ENCODE measurements at places on chromosomes 12 and 14.

DNA sequence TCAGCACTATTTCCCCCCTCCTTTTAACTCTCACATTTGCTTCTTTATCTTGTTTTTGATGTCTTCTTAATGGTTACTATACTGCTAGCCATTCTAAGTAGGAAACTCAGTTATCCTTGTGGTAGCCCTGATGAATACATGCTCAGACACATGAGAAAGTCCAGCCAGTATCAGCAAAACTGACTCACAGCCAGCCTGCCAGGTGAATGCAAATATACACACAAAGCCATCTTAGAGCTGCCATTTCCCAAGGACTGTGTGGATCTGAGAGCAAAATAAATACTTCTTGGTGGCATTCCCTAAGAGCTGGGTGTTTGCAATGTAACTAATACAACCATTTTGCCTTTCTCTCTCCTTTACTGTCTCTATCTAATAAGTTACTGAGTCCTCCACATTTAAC, 455.2 kb downstream of the CCER1 start:
- DNase-seq: no peak

- DNase-seq: no peak
Measured at GRCh38 chr14:54695196-54695595, 128.3 kb downstream of the SAMD4A start.

GRCh38 chr12:96218989-96219678, 25.0 kb downstream of the ELK3 start:
- DNase-seq: peak; percentile 35

DNA sequence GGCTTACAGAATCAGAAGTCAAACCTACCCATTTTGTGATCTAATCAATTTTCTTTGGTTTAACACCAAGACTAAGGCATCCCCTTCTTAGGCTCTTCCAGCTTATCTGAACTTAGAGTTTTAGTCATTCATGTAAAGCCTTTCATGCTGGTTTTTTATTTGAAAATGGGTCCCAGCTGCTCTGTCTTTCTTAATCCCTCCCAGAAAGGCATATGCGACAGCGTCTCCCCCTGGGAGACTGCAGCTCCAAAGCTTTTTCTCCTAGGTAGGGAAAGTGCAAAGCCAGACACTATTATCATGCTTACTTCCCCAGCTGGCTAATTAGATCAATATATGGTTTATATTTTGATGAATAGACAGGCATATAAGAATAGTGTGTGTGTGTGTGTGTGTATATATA, 96.6 kb upstream of the E2F7 start:
- DNase-seq: no peak
